ELR (cell line): ENCODE measurements at places on chromosomes 7 and 10.

- DNase-seq: no peak
Measured at GRCh38 chr10:113340282-113340681, 212.6 kb upstream of the HABP2 start.

GRCh38 chr7:79774150-79774549 is 320.7 kb upstream of the MAGI2 start:
- DNase-seq: peak; percentile 70

DNA sequence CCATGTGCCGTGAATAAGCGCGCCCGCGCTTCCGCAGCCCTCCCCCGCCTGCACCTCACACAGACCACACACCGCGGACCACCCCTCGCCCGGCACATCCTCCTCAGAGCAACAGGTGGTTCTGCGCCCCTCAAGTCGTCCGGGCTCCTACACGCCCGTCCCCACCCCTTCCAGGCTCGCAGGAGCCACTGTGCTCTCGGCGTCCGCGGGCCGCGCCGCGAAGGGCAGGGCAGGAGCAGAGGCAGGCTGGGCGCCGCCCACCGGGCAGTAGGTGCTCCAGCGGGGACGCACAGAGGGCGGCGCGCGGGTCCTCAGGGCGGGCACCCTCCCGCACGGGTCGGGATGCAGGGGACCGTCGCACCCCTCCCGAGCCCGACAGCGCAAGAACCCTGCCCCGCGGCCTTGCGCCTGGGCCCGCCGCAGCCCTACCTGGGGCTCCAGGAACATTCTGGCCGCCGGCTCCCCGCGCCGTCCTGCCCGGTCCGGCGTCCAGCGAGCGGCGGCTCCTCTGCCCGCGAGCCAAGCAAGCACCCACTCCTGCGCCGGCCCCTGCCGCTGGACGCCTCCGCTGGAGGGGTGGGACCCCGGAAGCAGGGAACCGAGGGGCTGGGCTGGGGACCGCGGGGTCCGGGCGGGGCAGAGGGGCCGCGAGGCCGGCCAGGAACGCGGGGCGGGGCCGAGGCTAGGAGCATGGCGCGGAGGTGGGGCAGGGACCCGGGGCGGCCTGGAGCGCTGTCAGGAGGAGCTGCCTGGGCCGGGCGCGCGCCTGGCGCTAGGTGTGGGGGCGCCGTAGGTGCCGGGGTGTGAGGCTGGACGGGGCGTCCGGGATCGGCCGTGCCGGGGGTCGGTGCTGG is 37.4 kb downstream of the RASGEF1A start:
- DNase-seq: no peak

DNA sequence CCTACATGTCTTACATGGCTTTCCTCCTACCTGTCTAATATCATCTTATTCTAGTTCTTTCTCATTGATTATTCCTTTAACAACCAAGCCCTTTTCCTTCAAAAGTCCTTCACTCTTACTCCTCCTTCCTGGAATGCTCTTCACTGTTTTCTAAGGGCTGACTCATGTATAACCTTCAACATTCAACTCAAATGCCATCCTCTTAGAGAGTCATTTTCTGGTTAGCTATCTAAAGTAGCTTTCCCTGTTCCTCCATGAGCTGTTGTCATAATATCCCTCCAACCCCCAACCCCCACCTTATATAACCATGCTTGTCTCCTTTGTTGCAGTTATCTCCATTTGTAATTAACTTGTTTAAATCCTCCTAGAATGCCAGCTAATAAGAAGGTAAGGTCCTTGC is 286.8 kb downstream of the ADK start:
- DNase-seq: peak; percentile 76

DNA sequence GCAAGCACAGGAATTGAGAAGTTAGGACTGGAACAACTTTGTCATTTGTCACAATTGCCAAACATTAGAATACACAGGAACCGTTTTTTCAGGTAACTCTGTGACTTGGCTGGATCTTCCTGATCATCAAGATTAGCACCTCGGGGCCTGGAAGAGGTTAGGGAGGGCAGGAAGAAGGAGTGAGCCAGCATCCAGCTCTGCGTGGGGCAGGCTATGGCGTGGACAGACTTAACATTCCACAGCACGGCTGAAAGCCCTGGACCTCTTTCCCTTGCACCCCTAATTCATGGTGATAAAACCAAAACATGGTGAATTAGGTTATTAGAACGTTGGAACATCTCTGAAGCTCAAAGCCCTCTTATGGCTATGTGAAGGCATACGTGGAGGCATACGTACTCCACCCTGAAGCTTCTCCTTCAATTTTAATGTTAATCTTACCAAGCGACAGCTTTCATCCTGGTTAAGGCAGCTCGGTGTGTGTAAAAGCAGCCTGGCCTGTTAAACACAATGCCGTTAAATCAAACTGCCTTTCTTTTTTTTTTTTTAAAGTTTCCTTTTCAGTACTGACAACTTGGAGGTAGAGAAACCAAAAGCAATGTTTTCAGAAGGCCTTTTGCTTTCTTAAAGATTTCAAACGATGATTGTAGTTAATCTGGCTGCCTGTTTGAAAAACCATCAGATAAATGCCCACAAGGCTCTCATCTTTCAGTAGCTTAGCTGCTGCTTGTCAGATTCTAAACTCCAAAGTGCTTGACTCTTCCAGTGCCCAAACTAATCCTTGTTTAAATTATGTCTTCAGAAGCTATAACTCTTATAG is 4.5 kb downstream of the GRK5 start:
- no peak for DNase-seq

DNA sequence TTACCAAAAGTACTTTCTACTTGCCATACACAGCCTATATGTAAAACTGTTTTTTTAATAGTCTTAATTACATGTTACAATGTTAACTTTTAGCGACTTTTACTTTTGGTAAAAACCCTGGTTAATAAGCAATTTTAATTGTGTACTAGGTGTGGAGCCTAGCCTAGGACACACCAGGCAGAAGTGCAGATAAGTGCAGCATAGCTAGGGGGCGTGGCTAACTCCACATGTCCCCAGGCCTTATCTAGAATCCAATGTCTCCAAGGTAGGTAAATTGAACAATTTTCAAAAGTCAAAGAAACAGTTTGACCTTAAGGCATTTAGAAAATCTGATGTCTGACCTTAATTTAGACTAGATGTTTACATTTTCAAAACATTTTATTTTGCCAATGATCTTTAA is 858.7 kb downstream of the CCSER2 start:
- no peak for DNase-seq

DNA sequence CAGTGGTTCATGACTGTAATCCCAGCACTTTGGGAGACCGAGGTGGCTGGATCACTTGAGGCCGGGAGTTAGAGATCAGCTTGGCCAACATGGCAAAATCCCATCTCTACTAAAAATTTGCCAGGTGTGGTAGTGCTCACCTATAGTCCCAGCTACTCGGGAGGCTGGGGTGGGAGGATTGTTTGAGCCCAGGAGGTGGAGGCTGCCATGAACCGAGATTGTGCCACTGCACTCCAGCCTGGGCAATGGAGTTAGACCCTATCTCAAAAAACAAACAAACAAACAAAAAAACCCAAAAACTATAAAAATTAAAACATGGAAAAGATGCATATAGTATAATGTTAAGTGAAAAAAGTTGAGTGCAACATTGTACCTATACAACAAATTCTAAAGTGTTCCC is 81.4 kb downstream of the AKR1D1 start:
- DNase-seq: no peak

DNA sequence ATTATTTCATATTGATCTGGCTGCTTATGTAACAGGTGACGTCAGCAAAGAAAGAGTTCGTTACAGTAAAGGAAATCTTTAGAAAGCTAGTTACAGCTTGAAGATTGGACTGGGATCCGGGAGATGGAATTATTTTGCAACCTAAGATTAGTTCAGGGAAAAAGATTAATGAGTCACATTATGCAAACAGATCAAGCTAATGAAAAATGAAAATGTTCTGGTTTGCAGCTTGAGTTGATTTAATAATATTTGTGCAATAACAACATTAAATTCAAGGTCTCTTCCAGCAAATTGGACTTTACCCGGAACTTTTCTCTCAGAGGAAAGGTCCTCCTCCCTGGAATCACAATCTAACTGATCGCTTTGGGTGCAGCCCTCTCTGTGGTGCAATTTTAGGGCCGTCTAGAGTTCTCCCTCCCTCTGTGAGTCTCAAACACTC is 119.5 kb downstream of the OTUD1 start:
- DNase-seq: no peak

DNA sequence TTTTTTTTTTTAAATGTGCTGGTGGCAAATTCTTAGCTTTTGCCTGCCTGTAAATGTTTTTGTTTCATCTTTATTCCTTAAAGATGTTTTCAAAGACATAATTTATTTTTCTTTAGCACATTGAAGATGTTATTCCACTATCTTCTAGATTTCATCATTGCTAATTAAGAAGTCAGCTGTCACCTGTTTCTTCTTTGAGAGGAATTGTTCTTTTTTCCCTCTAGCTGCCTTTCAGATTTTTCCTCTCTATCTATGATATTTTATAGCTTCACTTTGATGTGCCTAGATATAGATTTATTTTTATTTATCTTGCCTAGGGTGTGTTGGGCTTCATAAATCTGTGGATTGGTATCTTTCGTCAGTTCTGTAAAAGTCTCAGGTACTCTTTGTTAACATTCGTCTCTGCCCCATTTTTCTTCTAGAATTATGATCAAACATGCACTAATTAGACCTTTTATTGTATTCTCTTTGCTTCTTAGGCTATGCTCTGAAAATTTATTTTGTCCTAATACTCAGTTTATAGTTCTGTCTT is 50.0 kb upstream of the GATA3 start:
- DNase-seq: no peak

DNA sequence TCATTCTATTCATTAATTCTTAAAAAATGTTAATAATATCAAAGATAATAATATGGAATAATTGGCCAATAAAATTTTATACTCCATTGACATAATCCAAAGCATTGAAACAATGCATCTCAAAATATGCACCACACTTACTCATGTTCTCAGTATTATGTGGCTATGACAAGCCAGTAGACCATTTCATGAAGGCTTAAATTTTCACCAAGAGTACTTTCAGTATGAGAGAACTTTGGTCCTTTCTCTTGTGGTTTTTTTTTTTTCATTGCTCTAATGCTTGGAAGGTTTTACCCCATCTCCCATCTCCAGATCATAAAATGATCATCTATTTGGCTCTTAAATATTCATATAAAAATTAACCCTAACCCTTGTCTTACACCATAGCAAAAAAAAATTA is 45.5 kb upstream of the TMEM140 start:
- DNase-seq: no peak

DNA sequence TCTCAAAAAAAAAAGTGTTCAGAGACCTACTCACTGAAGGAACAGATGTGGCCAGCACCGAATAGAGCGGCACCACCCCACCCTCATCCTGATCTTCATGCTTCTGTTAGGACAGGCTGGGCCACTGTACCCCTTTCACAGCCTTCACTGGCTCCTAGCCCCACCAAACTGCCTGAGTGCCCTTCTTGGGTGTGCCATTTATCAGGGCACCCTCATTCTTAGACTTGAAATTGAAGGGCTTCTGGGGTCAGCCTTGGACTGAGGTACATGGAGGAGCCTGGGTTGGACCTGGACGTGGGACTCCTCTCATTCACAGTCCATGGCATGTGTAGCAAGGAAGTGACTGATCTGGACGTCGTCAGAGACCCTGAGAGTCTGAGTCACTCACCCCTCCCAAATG is 190.3 kb downstream of the COBL start:
- DNase-seq: no peak

DNA sequence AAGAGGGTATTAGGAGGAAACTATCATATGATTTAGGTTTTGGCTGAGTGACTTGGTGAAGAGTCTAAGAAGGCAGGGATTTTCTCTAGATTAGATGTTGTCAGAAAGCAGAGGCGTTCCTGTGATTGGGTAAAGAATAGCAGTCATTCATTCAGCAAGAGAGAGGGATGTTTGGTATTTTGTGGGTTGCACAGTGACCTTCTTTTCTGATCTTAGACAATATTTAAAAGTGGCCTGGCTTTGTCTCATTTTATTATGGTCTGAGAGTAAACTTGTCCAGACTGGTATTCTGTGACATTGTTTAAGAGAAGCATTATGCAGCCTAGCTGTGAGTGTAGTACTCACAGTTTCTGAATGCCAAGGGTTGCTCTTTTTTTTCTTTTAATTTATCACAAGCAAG is 18.5 kb downstream of the HYAL4 start:
- no peak for DNase-seq

DNA sequence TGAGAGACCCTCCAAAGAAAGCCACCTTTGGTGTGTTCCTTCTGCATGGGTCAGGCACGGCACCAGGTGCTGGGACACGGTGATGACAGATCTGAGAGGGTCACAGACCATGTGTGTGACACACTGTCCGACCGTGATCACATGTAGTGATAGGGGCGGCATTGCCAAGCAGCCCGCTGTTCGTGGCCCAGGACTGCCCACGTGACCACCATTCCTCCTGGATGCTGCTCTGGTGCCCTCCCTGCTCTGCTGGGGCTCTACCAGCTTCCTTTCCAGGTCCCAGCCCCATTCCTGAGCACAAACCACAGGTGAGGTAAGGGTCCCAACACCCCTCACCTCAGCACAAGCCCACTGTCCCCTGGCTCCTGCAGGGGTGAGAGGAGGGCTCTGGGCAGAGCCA is 10.1 kb upstream of the SLC18A3 start:
- DNase-seq: no peak

DNA sequence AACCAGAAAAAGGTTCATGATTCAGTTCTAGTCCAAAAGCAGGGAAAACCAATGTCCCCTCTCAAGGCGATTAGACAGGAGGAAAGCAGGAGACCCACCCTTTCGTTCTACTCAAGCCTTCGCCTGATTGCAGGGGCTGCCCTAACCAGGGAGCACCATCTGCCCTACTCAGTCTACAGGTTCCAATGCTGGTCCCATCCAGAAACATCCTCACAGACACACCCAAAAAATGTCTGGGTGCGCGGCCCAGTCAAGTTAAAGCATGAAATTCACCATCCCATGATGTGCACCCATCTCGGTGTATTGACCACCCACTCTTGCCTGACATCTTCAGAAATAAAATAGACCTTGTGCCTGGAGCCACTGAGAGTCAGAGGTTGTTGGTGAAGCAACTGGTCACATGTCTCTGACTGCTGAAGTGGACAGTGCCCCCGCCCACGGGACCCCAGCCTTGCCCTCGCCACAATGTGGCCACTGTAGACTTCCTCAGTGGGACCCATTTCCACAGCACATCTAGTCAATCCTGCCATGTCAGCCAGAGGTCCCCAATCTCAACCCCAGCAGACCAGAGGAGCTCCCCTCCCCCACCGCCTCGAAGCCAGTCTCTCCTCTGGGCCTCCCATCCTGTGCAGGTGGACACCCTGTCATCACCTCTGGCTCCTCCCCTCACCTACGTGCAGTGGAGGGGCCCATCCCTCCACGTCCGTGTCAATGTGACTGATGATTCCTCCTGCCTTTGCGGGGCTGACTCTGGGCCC is 116.3 kb upstream of the PPP2R2D start:
- no peak for DNase-seq

- no peak for DNase-seq
Measured at GRCh38 chr7:16350634-16351033, 70.7 kb downstream of the CRPPA start.

GRCh38 chr7:23783115-23783514 is 73.1 kb downstream of the STK31 start:
- DNase-seq: no peak

DNA sequence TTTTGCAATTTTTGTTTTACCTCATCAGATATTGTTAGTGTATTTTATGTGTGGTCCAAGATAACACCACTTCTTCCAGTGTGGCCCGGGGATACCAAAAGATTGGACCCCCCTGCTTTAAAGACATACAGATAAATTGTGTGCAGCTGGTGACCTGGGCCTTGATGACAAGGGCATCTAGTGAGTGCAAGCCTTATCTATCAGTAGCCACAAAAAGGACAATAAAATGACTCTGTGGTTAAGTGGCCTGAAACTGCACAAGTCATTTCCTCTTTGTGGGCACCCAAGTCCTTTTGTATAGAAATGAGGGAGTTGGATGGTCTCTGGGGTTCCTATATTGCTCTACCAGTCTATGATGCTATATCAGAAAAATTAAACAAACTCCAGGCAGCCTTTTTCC is 98.1 kb downstream of the PARD3 start:
- peak; percentile 39 for DNase-seq
